ENCODE measurements at places on chromosomes 5 and 9.

DNA sequence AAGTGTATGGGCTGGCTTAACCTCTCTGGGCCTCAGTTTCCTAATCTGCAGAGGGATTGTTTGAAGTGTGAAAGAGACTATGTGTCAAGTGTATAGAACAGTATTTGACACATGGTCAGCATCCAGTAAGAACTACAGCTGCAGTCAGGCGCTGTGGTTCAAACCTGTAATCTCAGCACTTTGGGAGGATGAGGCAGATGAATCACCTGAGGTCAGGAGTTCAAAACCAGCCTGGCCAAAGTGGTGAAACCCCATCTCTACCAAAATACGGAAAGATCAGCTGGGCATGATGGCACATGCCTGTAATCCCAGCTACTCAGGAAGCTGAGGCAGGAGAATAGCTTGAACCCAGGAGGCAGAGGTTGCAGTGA is 31.9 kb upstream of the STING1 start:
- no peak for DNase-seq

- no peak for DNase-seq
Observed at GRCh38 chr9:123395689-123396511, 39.9 kb downstream of the CRB2 start.

GRCh38 chr5:144142824-144143162 is 27.7 kb downstream of the YIPF5 start:
- DNase-seq, result no peak

DNA sequence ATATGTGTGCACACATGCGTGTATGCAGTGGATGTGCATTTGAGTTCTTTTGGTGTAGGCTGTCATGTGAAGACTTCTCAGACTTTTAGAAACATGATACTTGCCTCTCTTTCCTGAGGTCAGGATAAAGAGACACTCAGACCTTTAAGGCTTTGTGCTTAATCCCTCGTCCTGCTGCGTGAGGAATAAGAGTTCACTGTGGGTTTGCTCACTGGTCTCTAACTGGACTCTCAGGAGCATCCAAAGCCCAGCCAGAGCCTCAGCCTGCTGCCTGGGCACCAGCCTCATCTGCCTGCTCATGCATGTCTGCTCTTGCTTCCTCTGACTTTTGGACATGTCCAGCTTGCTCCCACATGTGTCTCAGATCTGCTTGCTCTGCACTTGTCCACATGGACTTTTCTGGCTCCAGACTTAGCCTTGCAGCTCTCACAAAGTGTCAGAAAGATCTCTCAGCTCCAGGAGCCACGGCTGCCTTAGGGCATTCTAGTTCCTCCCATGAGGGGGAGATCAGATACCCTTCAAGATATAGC is 65.1 kb upstream of the ZNF366 start:
- no peak for DNase-seq

GRCh38 chr5:76305269-76305668 is 97.8 kb upstream of the IQGAP2 start:
- DNase-seq, result no peak

DNA sequence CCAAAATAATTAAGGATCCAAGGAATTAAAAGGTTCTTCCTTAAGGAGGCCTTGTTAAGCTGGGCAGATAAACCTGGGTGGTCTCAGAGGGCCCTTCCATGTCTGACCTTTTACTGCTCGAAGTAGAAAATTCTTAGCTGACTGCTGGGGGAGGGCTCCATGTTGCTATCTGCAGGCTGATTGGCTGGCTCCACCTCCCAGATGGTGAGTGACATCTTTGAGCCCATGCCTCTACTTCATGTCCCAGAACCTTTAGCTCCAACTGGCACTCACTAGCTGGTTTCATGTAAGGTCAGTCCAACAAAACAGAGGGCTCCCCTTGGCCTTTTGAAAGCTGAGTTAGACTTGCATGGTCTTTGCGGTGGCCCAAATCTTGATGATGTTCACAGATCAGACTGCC is 188.2 kb downstream of the PAX5 start:
- no peak for DNase-seq

DNA sequence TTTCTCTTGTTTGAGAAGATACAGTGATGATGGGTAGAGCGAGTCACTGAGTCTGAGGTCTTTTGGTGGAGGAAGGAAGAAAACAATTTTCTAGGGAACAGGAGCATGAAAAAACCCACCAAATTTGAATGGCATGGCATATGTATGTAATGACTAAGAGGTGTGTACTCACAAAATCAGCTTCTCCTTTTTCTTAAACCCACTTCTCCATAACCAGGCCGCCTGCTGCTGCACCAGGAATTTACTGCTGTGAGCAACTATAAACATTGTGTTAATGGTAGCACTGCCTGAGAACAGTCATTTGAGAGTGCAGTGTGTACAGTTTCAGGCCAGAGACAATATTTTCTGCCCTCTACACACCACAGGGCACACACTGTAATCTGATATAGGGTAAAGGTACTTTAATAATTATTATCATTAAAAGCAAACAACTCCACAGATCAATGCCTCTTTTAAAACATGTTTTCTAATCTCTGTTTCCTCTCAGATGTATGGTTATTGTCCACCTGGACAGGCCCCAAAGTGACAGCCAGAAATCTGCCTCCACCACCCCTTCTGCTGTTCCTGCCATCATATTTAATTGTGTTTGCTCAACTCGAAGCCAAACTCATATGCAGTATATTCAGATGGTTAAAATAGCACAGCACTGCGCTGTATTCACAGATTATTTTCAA is 241.6 kb downstream of the KIAA0825 start:
- DNase-seq, result no peak

DNA sequence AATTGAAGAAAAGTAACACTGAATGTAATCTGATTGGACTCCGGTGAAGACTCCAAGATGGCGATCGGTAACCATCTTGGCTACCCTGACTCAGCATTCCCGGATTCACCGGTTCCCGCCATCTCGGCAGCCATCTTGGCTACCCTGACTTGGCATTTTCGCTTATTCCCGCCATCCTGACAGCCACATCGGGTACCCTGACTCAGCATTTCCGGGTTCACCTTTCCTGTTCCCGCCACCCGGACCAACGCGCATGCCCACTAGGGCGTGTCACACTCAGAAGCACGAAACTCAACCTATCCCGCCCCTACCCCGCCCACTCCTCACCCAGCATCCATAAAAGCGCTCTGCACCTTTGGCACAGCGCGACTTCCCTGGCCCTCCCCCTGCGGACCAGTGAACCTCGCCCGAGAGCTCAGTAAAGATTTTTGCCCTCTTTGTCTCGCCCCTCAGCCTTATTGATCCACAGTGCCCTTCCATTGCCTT is 17.2 kb downstream of the SPTLC1 start:
- DNase-seq, result no peak
